ENCODE measurements at places on chromosomes 4 and X.

DNA sequence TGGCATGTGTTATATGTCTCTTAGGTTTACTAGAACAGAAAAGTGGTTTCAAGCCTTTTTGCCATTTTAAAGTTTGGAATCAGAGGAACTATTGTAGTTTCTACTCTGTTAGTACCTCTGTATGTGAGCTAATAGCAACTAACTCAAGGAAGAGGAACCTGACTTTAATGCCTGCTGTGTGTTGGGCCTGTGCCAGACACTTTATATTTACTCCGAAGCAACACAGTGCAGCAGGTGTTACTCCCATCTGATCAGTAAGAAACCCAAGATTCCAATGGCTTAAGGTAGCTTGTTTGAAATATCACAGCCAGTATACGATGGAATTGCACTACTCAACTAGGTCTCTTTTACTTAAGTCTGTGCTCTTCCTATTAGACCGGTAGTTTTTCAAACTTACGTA lies 79.2 kb downstream of the USP9X start:
- DNase-seq, result no peak

GRCh38 chr4:142817442-142817841 lies 28.7 kb downstream of the INPP4B start:
- DNase-seq, result peak; percentile 2

DNA sequence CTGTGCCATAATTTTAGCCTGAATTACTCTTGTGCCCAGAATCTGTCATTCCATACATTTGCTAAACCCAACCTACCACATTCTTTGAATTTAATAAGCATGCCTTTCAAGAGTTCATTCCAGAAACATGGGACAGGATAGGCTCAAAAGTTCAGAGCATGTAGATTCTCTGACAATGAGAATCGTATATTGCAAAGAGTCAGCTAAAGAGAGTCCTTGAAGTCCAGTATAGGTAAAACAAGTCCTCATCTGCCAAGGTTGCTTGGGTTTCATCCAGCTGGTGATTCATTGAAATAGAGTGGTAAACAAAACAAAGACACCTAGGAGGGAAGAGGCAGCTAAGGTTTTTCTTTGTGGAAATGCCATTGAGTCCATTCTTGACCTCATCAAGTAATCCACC lies 249.3 kb upstream of the DIPK2B start:
- DNase-seq, result no peak

- no peak for DNase-seq
Measured at GRCh38 chr4:163920426-163920825, 425.9 kb downstream of the TMA16 start.

DNA sequence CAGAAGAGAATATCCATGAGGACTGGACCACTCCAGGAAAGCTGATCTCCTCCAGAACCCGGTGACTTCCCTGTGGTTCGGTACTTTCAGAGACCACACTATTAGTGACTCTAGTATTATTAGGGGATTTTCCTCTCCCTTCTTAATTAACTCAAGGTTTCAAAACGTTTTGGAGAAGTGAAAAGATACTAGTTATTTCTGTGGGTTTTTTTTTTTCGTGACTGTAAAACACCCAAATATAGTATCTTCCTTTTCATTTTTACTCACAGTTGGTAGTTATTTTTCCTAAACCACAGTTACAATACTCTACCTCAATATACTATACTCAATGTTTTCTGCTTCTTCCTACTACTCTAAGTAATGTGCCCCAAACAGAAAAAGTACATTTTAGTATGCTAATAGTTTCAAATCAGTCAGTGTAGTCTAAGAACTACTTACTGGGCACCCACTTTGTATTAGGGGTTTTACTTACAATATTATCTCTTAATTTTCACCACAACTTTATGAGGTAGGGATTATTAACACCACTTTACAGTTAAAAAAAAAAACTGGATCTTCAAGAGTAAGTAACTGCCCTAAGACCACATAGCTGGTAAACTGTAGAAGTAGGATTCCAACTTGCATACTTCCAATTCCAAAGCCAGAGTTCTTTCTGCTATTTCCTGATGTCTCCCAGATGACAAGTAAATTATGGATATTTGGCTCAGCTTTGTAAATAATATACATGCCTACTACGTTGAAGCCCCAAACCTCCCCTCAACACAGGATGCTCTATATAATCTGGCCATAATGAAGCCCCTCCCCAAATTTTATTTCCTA lies 45.0 kb downstream of the SLC9A7 start:
- DNase-seq, result no peak

DNA sequence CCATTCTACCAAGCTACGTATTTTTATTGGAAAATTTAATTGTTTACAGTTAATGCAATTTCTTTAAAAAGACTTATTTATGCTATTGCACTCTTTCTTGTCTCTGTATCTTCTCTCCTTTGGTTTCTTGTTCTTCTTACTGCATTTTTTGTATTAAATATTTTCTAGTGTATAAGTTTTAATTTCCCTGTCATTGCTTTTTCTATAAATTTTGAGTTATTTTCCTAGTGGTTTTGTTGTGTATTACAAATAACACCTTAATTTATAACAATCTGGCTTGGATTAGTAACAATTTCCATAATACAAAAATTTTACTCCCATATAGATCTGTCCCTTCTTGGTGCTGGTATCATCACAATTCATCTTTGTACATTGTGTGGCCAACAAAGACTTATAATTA lies 303.5 kb upstream of the SPOCK3 start:
- no peak for DNase-seq

GRCh38 chr4:99490286-99490685 lies 20.5 kb upstream of the C4orf17 start:
- no peak for DNase-seq

- no peak for DNase-seq
Measured at GRCh38 chr4:187235456-187236170, 512.0 kb upstream of the FAT1 start.

- DNase-seq, result no peak
Measured at GRCh38 chr4:6932475-6932874, 22.8 kb downstream of the TBC1D14 start.

DNA sequence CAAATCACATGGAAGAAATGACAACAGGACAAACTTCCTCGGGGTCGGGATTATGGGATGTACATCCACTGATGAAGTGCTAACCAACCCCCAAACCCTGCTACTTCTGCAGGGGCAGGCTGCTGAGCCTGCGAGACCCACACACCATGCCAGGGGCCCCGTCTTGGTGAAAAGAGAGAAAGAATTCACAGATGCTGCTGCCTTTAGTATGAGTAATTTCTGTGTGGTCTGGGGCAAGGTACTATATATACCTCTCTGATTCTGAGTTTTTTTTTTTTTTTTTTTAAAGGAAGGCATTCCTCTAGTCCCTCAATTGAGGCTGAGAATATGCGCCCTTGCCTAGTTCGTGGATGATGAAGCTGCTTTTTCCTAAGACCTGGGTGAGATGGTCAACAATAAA lies 24.8 kb downstream of the PDHA1 start:
- DNase-seq, result no peak

GRCh38 chr4:161949946-161950725 lies 213.7 kb downstream of the FSTL5 start:
- no peak for DNase-seq

DNA sequence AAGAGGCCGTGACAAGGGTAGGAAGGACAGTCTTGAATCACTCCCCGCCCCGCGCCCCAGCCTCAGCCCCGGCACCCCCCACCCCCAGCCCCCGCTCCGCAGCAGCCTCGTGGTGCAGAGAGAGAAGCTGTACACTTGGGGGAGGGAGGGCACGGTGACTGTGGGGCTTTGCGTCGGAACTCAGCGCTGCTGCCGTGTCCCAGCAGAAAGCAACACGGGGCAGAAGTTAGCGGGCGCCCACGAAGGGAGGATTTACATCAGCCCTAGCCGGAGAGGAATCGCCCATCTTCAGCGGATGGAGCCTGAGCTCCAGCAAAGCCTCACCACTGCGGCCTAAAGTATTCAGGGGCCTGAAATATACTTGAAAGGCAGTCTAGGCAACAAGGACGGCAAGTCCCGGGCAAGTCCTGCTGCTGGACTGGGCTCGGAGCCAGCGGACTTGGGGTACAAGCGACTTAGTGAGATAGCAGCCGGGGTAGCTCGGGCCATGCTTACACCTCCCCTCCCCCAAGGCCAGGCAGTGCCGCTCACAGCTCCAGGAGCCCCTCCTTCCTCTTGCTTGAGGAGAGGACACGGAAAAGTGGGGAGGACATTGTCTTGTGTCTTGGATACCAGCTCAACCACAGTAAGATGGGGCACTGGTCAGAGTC lies 18.5 kb upstream of the OPN1LW start:
- DNase-seq, result no peak

DNA sequence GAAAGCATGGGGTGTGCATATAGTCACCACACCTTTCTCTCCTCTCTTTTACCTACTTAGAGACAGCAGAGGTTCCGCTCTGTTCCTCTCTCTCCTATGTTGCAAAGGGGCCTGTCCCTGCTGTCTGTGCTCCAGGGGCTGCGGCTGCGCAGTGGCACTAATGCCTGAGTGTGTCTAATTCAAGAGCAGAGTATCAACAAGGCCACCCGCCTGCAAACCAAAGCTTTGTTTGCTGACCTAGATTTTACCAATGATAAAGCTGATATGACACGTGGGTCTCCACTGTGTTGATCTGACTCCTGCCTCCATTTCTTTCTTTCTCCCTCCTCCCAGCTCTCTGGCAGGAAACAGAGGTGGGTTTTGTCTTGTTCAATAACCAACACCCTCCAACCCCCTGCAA lies 74.9 kb downstream of the NSG1 start:
- peak; percentile 82 for DNase-seq

- no peak for DNase-seq
Measured at GRCh38 chr4:120916937-120917336, 5.6 kb downstream of the PRDM5 start.

- DNase-seq, result no peak
Measured at GRCh38 chr4:150683775-150684350, 101.9 kb downstream of the MAB21L2 start.

GRCh38 chrX:8984231-8984630 lies 49.7 kb downstream of the FAM9B start:
- DNase-seq, result no peak

DNA sequence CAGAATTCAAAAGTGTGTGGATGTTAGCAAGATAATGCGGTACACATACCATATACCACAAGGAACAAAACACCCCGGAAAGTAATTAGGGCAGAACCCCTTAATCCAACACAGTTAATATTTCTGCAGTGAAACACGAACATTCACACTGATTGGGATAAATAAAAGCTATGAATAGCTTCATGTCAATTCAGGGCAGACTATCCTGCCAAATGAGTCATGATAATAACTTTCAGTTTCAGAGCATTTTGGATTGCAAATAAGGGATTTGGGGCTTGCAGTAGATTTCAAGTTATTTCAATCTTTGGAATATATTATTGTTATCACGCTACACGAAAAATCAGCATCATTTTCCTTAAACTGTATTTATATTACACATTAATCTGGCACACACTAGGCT lies 24.3 kb downstream of the IRF2 start:
- DNase-seq, result no peak

DNA sequence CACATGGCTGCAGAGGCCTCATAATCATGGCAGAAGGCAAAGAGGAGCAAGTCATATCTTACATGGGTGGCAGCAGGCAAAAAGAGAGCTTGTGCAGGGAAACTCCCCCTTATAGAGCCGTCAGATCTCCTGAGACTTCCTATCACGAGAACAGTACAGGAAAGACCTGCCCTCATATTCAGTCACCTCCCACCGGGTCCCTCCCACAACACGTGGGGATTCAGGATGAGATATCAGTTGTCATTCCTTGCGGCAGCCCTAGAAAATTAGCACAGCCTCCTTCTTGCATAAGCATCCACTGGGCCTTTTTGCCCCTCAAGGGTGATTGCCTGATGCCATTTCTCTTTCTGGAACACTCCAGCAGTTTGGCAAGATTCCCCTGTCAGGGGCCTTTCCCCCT lies 61.7 kb upstream of the STX18 start:
- DNase-seq, result no peak

GRCh38 chr4:102764901-102765300 lies 4.1 kb upstream of the MANBA start:
- DNase-seq, result no peak

DNA sequence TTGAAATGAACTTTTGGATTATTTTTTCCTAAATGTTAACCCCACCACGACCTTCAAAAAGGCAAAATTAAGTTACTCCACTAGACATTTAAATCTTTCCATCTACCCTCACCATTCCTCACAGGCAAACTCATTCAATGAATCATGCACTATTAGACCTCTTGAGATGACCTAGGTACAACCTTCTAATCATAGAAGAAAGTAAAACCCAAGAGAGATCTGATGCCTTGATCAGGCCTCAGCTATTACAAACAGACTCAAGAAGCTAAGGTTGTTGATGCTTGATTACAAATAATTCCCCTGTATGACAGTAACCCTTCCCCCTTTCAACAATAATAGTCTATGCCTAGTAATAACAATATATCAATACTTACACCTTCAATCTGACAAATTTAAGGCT lies 18.9 kb downstream of the TAPT1 start:
- DNase-seq, result no peak

Measured in CD4-positive, alpha-beta T cell treated with Interleukin-6 at 100 ng/mL for 8 hours (primary cell).